Peyer's patch (tissue), 4 donors: ENCODE measurements at places on chromosomes 16 and 17. TPM values are rescaled to one million over a fixed set of nuclear protein-coding genes. Genes with fewer than 3 reads are reported as not detected.
A peak's percentile ranks its signal among the peaks of the same experiment; 100 is the strongest.

DNA sequence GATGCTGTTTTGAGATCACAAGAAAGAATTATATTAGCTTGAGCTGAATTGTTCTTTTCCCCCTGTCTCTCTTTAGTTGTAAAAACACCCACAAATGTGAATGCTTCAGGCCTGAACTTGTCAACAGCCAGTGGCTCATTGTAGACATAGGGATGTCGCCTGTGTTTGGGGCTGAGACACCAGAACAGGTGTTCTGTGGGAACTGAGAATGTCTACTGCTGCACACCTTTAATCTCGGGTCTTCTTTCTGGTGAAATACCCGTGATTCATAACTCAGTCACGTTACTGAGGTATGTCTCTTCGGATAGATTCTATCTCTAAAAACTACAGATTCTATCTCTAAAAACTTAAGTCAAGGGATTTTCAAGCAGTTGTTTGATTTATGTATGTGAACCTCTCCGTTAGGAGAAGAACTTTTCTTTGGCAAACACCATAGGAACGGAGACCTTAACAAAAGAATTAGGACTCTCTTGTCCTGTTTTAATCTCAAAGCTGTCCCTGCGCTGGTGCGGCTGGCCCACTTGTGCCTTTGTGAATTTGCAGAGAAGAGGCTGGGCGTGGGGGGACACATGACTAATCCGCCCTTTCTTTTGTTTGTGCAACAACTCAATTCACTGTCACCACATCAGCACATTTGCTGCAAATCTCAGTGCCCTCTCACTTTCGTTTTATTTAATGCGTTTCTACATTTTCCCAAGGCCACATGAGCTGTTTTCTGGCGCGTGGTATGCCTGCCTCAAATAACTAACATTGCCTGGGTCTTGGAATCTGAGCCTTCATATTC lies 643.0 kb downstream of the MAF start:
- no peak for DNase-seq

- peak; percentile 66 for DNase-seq
These were observed 1.8 kb upstream of the UBTF start for GRCh38 chr17:44221084-44221861.

DNA sequence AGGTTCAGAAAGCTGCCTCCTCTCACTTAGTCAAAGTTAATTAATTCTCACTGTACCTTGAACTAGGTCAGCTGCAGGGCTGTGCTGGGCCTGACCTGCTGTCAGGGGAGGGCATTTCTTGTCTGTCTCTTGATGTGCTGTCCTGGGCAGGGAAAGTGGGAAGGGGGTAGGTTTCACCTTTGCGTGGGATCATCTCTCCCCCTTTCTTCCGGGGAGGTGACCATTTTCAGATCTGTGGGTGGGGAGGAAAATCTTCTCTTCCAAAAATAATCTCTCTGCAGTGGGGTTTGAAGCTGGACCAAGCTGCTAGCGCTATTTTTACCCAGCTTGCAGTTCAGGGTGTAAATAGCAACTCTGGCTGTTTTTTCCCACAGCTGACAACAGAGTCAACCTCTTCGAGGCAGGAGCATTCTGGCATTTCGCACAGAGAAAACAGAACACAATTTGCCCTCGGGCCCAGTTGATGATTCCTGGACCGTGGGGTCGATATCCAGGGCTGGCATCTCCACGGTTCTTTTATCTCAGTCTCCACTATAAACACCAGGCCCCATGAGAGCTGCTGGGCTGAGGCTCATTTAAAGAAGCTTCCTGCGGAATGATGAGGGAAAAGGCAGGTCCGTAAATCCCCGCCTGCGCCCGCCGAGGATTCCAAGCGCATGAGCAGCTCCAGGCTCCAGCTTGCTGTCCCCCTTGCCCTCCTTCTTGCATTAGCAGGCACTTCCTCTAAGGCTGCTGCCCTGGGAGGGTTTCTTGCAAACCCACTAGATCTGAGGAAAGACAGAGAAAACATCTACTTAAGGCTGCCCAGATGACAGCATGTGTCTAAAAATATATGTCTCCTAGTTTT lies 93.9 kb downstream of the YPEL2 start:
- DNase-seq, result no peak

DNA sequence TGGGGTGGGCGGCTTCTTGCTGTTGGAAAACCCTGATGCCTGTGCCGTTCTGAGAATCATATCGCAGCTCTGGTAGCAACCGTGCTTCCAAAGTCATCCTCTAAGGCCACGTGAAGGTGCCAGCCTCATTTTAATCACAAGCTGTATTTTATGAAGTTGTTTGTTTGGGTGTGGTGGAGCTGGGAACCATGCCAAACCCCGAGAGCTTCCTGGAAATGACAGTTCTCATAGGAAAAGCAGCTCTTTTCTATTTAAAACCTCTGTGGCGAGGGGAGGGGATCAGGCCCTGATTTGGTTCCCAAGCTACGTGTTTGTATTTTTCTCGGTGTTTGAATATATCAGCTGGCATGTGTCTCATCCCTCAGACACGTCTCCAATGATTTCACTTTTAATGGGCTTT lies 21.7 kb downstream of the KNOP1 start:
- DNase-seq, result peak; percentile 89

Gene DHRS13
- total RNA-seq, result 3.3 TPM

Gene GLTPD2
- total RNA-seq, result not detected

Gene TMEM106A
- total RNA-seq, result 18.6 TPM

DNA sequence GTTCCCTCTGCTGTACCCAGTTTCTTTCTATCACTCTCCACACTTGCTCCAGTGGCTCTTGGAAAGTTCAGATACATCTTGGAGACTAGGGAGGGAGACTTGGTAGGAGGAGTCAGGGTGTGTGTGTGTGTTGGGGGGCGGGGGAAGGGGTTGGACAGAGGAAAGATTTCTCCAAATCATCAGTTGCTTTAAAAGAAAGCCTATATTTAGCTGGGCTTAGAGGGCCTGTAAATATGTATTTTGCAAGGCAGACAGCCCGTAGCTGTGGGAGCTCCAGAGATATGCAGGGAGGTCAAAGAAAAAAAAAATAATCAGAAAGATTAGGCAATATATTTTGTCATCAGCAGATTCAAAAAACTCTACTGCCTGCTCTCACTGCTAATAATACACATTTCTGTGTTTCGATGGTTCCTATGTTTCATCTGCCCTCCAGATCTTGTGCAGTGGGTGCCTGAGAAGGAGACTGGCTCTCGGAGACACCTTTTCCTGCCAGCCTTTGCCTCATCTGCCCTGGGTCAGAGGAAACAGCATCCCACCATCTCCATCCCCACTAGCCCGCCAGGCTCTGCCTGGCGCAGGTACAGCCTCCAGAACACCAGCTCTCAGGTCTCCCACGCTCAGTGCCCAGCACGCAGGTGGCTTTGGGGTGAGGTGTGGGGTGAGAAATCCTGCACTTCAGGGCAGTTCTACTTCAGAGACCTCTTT lies 4.8 kb upstream of the PPP1R9B start:
- no peak for DNase-seq

DNA sequence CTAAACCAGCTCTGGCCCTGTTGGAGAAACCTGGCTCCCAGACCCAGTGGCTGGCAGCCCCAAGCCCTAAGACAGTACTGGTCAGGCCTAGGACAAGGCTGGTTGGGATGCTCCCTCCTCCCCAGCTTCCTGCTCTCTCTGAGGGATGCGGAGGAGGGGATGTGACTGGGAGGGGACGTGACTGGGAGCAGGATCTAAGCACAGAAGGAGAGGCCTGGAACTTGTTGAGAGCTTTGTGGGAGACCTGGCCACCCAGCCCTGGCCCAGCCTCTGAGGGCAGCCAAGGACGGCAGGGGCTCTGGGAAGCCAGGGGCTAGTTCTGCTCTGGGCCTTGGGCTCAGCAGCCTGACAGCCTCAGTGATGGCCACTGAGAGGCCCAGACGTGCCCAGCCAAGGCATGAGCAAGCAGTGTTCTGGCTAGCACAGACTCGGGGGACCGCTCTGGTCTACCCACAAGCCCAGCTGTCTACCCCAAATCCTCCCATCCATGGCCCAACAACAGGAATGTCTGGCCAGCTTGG lies 22.8 kb downstream of the ATP6V0D1 start:
- no peak for DNase-seq

Gene MGAT5B
- not detected for total RNA-seq

DNA sequence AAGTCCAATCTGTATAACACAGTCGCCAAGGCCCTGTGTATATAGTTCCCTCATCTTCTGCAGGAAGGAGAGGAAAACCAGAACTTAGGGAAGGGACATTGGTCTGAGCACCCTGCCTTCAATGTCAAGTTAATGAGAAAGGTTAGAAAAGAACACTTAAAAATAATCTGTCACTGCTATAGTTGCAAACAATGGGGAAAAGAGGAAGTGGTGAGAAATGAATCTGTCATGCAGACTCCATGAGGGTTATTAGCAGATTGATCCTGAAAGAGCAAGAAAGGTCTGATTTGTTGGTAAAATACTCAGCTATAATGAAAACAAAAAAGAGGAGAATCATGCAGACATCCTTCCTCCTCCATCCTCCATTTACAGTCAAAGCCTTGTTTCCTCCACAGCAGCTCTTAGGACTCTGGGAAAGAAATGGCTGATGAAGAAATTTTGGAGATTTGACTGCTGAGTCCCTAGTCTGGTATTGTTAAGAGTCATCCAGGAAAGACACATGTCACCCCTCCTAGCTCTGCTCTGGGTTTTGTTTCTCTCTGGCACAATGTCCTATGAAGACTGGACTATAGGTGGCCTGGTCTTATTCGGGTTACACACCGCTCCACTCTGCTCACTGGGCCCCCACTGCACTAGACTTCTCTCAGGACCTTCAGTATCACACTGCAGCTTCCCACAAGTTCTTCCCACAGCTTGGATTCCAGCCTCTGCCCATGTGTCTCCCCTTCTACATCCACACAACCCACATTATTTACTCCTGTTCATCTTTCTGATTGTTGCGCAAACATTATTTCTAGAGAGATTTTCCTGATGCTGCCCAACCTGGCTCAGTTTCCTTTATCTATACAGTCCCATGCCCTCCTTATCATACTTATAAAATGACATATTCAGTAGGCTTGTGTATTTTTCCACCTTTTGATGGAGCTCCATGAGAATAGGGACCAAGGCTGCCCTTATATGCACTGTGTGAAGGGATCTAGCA lies 56.5 kb upstream of the XYLT1 start:
- no peak for DNase-seq
